Amniotic stem cell (primary cell): ENCODE measurements at places on chromosomes 11 and 22.

DNA sequence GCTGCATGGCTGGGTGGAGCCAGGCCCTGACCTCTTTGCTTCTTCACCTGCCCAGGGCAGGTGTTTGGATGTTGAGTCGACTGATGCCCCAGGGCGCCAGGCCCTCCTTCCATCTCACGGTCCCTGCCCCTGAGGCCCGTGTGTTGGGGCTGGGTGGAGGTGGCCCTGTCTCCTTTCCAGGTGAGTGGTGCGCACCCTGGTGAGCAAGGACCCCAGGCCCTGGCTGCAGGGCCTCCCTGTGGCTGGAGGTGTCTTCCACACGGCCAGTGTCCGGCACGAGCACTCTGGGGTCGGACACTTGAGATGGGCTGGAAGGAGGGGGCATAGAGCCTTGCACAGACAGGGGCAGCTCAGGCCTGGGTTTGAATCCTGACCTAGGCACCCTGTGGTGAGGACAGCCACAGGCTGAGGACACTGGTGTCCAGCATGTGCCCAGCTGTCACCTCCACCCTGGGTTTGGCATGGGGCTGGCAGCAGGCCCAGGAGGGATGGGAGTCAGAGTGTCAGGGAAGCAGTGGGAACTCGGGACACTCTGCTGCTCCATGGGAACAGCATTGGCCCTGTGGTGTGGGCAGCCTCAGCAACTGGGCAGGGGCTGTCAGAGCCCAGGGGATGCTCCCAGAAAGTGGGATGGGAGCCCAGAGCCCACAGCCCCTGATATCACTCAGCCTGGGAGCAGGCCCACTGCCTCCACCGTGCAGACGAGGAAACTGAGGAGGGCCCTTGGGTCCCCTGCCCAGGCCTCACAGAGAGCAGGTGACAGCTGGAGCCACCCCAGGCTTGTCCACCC lies 37.1 kb upstream of the CCDC188 start:
- DNase-seq, result no peak

DNA sequence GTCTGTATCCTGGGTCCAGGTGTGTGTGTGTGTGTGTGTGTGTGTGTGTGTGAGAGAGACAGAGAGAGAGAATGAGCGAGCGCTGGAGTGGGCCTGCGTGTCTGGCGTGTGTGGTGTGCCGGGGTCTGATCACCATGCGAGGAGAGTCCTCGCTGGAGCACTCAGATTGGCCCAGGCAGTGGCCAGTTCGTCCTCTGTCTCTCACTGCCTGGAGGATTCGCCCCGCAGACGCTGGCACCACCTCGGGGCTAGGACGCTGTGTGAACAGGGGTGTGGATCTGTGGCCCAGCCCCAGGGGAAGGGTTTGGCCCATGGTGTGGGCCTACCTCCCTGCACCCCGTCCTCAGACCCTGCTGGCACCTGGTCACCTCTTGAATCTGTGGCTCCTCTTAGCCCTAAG lies 11.6 kb upstream of the CACNA1I start:
- no peak for DNase-seq

DNA sequence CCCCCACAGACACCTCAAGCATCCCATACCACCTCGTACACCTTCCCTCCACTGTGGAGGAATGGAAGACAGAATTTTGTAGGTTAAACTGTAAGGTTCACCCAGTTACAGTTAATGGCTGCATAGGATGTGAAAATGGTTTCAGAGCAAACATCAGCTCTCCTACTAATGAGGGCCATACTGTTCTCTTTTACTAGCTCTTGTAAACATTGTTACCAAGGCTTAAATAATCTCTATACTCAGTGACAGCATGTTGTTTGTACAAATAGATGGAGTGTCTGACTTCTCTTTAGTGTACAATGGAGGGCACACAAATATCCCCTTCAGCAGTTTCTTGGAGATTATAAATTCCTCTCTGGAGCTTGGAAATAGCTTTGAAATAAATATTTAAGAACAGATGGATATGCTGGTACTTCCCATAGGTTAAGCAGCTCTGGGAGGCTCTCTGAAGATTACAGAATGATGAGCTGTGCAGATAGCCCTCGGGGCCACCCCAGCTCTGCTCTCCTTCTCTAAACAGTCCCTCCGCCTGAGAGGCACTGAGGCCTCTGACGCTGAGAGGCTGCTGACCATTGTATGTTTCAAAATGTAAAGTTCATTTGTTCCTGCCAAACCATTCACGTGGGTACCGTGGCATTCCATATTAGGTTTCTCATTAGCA lies 25.7 kb downstream of the TTC12 start:
- no peak for DNase-seq

GRCh38 chr22:17902960-17903359 lies 121.4 kb downstream of the MICAL3 start:
- no peak for DNase-seq

DNA sequence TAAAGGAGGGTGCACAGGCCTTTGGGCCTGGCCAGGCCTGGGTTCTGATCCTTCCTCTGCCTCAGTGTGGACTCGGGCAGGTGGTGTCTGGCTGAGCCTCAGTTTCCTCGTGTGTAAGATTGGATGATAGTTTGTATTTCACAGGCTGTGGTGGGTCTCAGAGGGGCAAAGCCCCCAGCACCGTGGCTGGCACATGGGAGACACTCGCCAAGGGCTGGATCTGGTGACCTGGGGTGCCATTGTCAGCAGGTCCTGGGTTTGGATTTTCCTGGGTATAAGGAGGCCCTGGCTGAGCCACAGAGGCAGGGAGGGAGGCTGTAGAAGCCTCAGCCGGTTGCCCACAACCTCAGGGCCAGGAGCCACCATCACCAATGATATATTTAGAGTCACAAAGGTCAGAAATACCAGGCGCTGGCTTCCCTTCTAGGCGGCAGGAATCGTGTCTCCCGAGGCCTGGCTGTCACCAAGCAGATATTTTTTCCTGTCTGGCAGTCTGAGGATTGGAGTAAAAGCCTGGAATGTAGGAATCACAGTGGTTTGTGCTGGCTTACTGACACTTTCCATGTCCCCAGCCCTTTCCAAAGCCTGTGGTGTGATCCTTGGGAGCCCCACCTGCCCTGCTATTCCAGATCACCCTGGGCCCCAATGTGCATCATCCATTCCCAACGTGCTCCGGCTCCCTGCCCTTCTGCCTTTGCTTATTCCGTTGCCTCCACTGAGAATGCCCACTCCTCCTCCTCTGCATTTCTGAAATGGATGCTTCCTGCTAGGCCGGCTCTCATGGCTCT lies 15.6 kb downstream of the KCNC1 start:
- DNase-seq, result no peak

- no peak for DNase-seq
These were observed 65.7 kb upstream of the PHOX2A start for GRCh38 chr11:72309641-72310040.

- DNase-seq, result no peak
These were observed 6.5 kb downstream of the PI4KA start for GRCh38 chr22:20852076-20852475.

DNA sequence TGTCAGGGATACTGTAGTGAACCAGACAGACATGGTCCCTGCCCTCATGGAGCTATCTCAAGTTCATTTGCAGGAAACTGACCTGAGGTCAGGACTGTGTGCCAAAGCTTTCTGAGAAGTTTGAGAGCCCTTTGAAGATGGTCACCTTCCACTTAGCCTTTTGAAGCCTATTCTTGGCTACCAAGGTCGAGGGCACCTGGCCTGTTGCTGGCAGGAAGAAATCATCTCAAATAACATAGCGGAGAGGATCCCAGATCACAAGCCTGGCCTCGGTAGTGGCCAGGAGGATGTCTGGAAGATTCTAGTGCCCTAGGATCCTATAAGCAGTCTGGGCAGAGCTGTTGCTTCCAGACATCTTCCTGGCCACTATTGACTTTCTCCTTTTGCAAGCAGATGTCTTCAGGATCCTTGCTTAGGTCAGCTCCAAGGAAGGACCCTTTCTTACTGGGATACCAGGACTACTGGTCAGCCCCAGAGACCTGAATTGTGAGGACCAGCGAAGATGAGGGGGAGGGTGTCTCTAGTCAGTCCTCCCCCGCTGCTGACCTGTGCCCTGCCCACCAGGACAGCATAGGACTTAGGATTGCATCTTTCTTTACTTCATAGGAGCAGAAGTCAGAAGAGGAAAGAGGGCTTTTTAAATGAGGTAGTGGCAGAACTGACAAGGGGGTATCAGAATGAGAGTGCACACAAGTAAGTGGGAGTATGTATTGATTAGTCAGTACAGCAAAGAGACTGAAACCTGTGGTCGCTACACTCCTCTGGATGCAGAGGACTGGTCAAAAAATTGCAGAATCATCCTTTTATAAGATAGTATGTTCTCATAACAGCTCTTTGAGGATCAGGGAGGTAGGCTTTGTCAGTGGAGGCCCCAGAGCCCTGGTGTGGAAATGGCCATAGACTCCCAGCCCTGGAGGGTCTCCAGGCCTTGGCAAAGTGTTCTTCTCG lies 94.8 kb downstream of the TEAD1 start:
- no peak for DNase-seq

DNA sequence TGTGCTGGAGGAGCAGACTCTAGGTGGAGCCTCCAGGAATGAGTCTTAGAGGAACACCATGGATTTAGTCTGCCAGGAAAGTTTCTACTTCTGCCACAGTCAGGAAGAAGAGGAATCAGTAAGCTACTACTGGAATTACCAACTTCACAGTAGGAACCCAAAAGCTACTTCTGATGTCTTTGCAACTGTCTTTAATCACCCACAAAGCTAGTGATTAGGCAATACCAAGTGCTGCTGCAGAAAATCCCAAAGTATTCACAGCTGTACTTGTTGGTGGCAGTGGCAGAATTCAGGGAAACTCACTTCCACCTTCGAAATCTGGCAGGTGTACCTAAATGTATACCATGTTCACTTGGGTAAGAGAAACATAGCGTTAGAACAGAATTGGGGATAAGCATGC lies 264.5 kb upstream of the SORL1-AS1 start:
- DNase-seq, result no peak

DNA sequence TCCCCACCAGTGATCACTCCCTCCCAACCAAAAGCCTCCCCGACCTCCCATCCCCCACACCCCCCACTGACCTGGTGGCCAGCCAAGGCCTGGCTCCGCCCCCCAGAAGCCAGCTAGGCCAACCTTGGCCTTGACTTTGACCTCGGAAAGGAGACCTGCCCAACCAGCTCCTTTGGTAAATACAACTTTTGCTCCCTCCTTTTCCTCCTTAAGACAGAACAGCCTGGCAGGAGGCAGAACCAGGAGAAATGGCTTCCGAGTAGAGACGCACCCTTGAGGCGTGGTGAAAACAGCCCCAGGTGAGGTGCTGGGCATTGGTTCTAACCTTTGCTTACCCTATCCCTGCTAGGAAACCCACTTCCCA lies 27.0 kb downstream of the PLEKHA7 start:
- no peak for DNase-seq

GRCh38 chr22:43262990-43263644 lies 76.2 kb upstream of the TTLL12 start:
- no peak for DNase-seq

- DNase-seq, result no peak
These were observed 33.0 kb upstream of the SOX10 start for GRCh38 chr22:38017272-38017920.

GRCh38 chr11:44955015-44955738 lies 4.5 kb upstream of the TP53I11 start:
- no peak for DNase-seq

- DNase-seq, result no peak
These were observed 24.0 kb downstream of the TSPAN18 start for GRCh38 chr11:44750551-44751465.

DNA sequence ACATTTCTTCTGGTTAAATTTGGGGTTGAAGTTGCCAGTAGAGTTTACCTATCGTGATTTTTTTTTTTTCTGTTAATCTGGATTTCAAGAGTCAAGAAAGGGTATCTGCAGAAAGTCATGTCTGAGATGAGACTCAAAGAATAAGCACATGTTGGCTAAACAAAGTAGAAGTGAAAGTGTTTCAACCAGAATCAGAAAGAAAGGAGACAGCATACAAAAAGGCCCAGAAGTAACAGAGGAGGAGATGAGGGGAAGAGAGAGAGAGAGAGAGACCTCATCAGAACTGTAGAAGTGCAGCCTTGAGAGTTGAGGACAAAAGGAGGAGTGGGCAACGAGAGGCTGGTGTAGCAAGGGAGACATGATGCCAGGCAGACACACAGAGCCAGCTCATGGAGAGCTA lies 54.9 kb downstream of the SVIP start:
- DNase-seq, result no peak

- no peak for DNase-seq
These were observed 57.6 kb downstream of the KCNJ4 start for GRCh38 chr22:38397189-38398085.

DNA sequence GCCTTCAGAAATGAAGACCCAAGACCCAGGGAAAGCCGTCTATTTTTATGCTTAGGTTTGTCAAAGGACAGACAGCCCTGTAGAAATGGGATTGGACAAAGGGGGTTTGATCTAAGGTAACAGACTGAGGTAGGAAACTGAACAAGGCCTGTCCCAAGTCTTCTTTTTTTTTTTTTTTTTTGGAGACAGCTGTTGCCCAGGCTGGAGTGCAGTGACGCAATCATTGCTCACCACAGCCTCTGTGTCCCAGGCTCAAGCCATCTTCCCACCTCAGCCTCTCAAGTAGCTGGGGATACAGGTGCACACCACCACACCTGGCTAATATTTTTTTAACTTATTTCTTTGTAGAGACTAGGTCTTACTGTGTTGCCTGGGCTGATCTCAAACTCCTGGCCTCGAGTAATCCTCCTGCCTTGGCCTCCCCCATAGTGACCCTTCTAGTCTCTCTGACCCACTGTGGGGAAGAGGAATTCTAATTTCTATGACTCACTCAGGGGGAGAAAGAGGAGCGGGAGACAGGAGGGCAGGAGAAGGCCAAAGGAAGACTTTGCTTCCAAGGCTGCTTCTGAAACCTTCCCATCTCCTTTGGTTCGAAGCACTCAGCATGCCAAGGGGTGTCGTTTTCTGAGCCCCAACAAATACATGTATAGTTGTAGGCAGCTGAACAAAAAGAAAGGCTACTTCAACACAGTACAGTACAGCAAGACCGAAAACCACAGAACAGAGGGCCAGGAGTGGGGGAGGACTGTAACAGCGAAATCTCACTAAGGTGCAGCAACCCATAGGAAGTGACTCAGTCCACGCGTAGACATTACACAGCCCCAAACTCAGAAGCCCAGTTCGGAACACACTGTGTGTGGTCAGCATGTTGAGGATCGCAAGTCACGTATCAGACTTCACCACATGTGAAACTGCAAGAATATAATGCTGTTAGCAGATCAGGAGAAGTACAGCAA lies 872 bp downstream of the TMA7B start:
- DNase-seq, result no peak

- no peak for DNase-seq
These were observed 720.7 kb downstream of the OPCML start for GRCh38 chr11:132811649-132812048.

DNA sequence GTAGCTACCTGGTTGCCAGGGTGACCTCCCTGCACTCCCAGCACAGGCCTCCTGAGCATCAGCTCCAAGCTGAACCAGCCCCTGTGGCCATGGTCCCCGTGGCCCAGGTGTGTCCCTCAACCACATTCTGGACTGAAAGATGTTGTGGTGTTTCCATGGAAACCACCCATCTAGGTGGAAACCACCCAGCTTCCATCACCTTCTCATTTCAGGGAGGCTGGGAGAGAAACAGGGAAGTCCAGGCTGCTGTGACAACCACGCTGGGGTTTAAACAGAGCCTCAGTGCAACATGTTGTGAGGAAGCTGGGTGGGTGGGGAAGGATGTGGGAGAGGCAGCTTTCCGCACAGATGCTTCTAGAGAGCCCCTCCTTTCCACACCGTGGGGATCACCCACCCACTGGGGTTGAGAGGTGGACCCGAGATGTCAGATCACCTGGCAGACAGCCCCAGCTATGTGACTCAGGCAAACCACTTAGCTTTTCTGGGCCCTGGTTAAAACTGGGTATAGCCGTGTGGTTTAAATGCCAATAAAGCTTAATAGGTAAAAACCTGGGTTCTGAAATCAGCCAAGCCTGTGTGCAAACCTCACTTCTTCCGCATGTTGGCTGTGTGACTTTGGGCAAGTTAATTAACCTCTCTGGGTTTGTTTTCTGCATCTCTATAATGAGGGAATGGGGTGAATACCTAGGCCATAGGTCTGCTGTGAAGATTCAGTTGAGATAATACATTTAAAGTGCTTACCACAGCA lies 46.4 kb downstream of the CD82 start:
- DNase-seq, result no peak
